Stimulated activated CD8-positive, alpha-beta memory T cell treated with anti-CD3 and anti-CD28 coated beads, Interleukin-15, amount 100 ng/mL, for 1 hour (primary cell): ENCODE measurements at places on chromosomes 3 and 15.

GRCh38 chr15:51424780-51425179 is 83.3 kb downstream of the GLDN start:
- DNase-seq, result no peak

GRCh38 chr15:91974321-91974720 is 120.8 kb downstream of the SLCO3A1 start:
- no peak for DNase-seq

GRCh38 chr3:168002786-168003368 is 92.8 kb downstream of the GOLIM4 start:
- DNase-seq, result no peak

DNA sequence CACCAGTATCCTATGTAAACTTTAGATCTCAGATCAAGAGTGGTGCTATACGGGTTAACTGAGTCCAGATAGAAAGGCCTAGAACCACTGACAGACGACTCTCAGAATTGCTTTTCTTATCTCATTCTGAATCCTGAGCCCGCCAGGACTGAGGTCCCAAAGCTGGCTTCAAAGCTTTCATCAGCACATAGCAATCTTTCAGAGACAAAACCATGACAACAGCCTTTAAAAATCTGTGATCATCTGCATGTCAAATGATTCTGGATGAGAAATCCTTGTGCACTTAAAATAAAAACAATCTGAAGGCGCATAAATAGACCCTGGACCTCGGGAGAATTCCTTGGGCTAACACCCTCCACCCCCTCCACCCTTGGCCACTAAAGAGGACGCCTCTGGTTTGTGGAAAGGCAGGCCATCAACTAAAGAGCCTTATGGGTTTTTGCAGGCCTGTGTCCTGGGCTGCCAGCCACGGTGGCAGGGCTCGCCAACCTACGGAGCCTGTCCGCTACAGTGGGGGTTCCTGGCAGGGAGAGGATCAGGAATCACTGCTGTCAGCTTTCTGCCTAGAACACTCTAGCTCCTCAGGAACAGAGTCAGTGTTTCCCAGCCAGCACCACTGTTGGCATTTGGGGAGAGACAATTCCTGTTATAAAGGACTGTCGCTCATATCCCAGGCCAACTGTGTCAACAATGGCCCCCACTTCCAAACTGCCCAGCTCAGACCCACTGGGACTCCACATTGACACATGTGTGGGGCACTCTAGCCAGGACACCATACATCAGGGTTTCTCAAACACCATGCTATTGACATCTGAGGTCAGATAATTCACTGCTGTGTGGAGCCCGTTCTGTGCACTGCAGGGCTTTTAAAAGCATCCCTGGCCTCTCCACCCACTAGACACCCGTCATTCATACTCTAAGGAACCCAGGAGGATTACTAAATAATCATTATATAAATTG is 20.2 kb downstream of the TLE3 start:
- DNase-seq, result no peak

- no peak for DNase-seq
These were observed 1.6 kb downstream of the PHGR1 start for GRCh38 chr15:40352281-40352901.

GRCh38 chr15:77904436-77904821 is 173.1 kb downstream of the TBC1D2B start:
- no peak for DNase-seq

DNA sequence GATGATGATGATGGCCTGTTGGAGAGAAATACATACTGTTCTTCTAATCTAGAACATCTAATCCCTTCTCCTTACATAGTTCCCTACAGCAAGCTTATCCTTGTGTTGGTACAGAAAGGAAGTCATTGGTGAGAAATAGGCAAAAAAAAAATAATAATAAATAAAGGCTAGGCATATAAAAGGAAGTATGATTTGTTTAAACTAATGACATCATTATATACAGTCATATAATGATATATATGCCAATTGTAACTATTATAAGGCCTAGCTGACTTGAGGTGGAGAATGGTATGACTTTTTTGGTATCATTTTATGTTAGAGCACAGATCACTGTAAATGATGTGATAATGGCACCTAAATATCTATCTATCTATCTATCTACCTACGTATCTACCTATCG is 142.4 kb downstream of the DUT start:
- no peak for DNase-seq

- DNase-seq, result no peak
These were observed 82.0 kb downstream of the SV2B start for GRCh38 chr15:91182101-91182500.

GRCh38 chr15:30984118-30984517 is 7.3 kb downstream of the MTMR10 start:
- no peak for DNase-seq

DNA sequence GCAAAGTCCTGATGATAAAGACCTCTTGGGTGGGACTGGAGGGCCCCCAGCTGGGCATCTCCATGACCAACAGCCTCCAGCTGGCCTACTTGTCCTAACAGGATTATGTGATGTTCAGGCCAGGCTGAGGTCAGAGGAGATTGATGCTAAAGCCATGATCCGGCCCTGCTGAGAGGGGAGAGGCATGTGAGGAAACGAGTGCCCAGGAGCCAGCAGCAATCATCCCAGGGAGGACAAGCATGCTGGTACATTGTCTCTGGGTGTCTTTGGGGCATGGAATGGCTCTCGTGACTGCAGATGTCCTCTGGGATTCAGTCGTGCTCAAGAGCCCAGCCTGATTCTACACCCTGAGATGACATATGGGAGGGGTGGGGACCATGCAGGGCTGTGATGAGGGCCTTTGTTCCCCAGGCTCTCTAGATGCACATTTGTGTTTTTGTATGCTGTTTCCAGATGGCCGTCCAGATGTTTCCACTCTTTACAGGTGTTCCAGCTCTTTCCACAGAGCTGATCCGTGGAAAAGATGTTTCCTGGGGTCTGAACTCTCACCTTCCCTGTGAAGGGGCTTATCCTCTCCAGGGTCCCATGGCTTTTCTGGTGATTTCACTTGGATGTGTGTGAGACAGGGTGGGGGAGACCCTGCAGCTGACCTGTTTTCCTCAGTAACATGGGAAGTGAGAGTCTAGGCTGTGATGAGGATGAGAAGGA is 20.2 kb downstream of the SLC24A1 start:
- DNase-seq, result no peak

GRCh38 chr3:62823461-62824050 is 51.7 kb downstream of the CADPS start:
- no peak for DNase-seq

GRCh38 chr3:32340039-32340438 is 51.6 kb upstream of the CMTM7 start:
- no peak for DNase-seq

DNA sequence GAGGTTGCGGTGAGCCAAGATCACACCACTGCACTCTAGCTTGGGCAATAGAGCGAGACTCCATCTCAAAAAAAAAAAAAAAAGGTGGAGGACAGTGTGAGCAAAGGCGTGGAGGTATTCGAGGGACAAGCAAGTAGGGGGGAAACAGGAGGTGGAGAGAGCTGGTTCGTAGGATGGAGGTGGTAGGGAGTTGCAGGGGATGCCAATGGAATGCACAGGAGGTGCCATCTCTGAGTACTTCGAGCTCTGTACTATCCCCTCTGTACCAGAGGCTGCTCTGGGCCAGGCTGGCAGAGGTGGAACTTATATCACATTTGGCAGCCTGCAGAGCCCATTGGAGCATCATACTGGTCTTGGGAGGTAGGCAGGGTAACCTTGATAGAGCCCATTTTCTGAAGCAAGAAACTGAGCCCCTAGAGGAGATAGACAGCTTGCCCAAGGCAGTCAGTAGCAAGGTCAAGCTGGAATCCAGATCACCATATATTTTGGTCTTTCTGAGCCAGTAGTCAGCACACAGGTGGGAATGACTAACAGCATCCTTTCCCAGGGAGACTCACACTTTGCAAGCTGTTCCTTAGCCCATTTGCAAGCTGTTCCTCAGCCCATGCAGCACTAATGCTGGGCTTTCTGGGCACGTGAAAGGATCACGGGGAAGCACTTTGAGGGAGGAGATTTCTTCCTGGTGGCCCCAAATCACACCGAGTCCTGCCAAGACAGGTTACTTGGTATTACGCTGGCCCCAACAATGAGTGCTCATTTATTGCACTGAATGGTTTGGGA is 9.2 kb upstream of the CCDC33 start:
- DNase-seq, result no peak

DNA sequence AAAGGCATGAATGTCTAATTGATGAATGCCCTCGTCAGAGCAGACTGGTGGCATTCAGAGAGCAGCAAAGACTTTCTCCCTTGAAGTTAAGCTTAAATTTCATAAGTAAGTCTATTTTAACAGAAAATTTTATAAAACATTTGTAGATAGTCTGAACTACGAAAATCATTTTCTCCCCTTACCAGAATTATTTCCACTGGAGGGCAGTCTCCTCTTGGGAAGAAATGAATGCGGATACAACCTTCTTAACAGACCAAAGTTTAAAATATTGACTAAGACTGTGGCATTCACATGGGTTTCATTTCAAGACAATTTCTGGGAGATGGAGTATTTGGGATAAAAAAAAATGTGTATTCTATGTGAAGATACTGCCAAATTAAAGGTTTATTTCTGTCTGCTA is 669.0 kb downstream of the FHIT start:
- no peak for DNase-seq
